ENCODE measurements at places on chromosomes 12 and 14.
A peak's percentile ranks its signal among the peaks of the same experiment; 100 is the strongest.

GRCh38 chr14:97149775-97150174 is 352.6 kb downstream of the VRK1 start:
- DNase-seq = no peak

GRCh38 chr14:83566567-83566966 is 1963.4 kb upstream of the FLRT2 start:
- no peak for DNase-seq

GRCh38 chr14:75978249-75978731 is 3.5 kb downstream of the TGFB3 start:
- DNase-seq = no peak

- DNase-seq = no peak
Observed at GRCh38 chr14:69404478-69404877, 6.0 kb downstream of the SLC39A9 start.

- DNase-seq = no peak
Observed at GRCh38 chr12:23534196-23534595, 415.3 kb downstream of the SOX5 start.

GRCh38 chr12:103102225-103102744 is 144.8 kb downstream of the ASCL1 start:
- DNase-seq = no peak

DNA sequence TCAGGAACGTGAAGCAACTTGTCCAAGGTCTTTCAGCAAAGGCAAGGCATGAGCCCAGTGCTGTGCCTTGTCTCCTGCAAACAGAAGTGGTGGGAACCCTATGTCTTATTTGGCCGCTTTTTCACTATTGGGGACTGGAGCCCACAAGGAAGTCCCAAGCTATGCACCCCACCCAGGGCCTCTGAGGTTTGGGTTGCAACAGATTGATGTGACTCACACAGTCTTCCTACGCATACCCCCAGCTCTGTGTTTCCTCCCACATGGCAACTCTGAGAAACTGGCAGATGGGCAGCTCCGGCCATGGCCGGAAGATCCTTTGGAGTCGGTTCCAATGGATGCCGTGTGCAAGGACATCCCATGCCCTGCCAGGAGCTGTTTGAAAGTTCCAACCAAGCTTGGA is 28.3 kb upstream of the CMKLR1 start:
- no peak for DNase-seq

- no peak for DNase-seq
Observed at GRCh38 chr12:92546635-92547348, 156.0 kb upstream of the PLEKHG7 start.

DNA sequence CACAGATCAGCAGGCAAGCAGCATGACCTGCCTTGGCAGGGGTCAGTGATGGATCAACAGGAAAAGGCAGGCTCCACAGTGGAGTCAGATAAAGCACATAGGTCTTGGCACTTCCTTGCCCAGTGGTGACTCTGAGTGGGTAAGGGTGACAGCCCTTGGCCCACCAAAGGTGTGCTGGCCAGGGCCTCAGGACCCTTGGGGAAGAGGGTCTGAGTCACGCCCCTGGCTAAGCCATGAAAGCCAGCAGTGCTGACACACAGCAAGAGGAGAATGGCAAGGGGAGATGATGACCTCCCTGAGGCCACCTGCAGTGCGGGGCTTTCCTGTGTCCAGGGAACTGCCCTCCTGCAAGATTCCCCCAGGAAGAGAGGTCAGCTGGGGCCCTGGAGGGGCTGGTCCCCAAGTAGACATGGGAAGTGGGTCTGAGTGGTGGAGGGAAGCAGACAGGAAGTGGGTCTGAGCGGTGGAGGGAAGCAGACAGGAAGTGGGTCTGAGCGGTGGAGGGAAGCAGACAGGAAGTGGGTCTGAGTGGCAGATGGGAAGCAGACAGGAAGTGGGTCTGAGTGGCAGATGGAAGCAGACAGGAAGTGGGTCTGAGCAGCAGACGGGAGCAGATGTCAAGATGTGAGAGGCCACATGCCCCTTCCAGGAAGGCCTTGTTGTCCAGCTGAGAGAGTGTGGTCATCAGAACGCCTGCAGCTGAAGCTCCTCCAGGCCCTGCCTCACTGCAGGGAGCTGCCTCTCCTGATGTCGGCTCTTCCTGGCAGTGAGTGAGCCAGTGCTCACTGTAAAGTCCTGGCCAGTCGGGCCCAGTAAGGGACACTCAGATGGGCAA is 34.8 kb downstream of the DIO3 start:
- peak; percentile 11 for DNase-seq

DNA sequence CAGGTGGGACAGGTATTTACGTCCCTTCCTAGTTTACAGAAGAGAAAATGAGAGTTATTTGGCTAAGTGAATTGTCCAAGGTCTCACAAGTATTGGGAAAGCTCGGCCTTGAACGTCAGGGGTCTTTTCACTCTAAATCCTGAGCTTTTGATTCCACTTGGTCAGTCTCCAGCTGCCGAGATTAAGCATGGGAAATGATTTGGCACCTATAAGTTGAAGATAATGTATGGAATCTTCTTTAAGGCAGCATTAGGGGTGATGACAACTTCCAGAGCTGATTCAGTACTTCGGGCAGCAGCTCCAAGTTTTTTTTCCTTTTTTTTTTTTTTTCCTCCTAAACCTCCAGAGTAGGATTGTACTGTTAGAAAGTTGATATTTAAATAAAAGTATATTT is 722 bp downstream of the FAM234B start:
- DNase-seq = no peak

GRCh38 chr14:25004389-25004809 is 45.5 kb downstream of the STXBP6 start:
- no peak for DNase-seq

DNA sequence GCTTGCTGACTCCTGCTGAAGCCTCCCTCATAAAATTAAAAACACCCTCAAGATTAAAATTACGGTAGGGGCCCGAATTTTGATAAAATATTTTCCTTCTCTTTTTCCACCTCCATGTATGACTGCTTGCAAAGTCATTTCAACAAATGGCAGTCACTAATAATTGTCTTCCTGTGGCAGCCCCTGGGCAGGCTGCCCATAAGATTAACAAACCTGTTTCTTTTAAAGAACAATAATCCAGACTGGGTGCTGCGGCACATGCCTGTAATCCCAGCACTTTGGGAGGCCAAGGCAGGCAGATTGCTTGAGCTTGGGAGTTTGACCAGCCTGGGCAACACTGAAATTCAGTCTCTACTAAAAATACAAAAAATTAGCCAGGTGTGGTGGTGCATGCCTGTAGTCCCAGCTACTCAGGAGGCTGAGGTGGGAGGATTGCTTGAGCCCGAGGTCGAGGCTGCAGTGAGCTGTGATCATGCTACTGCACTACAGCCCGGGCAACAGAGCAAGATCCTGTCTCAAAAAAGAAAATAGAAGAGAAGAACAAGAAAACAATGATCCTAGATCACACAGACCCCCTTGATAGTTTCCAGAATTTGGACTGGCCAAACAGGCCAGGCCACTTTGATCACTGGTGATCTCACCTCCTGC is 8.7 kb downstream of the SAV1 start:
- no peak for DNase-seq

- DNase-seq = no peak
Observed at GRCh38 chr14:67881225-67881624, 61.6 kb downstream of the RAD51B start.

DNA sequence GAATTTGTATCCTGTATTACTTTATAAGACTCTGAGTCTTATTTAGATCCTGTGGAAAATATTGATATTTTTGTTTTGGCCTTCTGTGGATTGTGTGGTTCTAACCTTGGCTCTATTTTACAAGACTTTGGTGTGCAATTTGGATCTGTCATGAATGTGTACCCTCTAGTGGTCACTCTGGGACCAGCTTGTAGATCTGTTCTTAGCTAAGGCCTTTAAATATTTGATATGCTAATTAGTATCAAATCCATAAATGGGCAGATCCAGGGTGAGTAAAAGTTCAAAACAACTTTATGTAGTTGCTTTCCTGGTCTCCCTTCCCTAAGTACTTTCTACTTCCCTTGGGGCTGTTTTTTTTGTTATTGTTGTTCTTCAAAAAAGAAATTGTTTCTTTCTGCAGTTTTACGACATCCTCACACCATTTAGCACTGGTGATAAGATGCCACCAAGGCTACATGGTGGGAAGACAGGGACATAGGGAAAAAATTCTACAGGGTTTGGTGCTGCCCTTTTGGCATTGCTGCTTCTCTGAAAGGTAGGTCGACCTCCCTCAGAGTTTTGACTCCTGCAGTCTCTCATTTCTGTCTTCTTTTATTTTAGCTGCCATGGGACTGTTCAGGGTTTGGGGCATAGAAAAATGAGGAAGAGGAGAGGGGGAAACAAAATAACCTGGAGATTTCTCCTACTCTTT is 238.5 kb downstream of the GPHN start:
- DNase-seq = no peak

DNA sequence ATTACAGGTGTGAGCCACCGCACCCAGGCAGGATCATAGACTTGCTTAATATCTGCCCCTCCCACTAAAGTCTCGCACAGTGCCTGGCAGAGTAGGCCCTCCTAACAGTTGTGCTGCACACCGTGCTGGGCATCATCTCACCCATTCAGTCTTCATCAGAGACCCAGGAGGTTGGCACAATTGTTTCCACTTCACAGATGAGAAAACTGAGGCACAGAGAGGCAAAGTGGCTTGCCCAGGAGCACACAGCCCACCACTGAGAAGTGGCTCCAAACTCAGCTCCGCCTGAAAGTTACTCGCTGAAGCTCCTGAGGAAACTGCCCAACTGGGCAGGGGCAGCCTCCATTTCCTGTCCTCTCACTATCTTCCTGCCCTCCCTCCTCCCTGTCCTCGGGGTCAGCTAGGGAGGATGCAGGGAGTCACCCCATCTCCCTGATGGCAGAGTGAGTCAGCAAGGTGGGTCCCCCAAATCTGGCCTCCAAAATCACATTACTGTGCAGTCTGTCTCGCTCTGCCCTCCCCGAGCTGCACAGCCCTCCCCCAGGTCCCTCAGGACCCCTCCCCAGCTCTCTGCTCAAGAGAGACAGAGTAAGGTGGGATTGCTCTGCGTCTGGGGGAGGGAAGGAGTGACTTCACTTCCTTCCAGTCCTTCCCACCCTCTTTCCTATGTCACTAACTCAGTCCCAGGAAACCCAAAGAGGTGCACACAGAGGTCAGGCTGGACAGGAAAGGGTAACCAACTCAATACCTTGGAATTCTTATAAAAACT is 5.7 kb downstream of the SLC8B1 start:
- no peak for DNase-seq

GRCh38 chr12:115609347-115609746 is 668.1 kb downstream of the MED13L start:
- DNase-seq = no peak

- no peak for DNase-seq
Observed at GRCh38 chr12:91778091-91778832, 367.4 kb downstream of the BTG1 start.

GRCh38 chr12:88594780-88595179 is 14.5 kb upstream of the KITLG start:
- no peak for DNase-seq

- no peak for DNase-seq
Observed at GRCh38 chr12:27331291-27331926, 1.2 kb upstream of the BMAL2 start.

GRCh38 chr14:99313234-99313633 is 41.2 kb upstream of the BCL11B start:
- no peak for DNase-seq

Data from activated CD4-positive, alpha-beta T cell treated with anti-CD3 and anti-CD28 coated beads for 24 hours (primary cell).